ENCODE measurements at places on chromosomes 7 and 10.
A peak's percentile ranks its signal among the peaks of the same experiment; 100 is the strongest.

DNA sequence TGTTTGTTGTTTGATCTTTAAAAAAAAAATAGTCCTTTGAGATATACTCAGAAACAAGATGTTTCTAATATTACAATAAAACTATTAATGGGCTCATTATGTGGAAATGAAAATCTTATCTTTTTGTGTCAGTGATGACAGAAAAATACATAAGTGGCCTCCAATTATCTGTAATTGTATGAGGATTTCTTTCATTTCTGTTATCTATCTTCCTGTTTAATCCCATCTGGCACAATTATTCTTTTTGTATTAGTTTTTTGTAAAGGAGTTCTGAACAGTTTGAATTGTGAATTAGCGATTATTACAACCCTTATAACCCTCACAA is 270.8 kb downstream of the BBS9 start:
- DNase-seq = no peak

DNA sequence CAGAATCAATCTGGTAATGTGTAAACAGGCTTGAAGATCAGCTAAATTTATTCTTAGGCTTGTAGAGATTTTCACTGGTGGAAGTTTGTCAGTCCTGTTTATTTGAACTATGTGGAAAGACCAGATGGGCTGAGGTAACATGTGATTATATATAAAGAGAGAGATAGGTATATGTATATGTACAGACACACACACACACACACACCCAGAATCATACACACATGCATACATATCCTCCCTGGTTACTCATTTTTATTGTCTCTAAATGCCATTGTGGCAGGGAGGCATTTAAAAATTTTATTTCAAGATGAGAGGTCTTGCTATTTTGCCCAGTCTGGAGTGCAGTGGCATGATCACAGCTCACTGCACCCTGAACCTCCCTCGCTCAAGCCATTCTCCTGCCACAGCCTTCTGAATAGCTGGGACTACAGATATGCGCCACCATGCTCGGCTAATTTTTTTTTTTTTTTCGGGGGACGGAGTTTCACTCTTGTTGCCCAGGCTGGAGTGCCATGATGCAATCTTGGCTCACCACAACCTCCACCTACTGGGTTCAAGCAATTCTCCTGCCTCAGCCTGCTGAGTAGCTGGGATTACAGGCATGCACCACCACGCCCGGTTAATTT is 78.1 kb upstream of the CYTH3 start:
- no peak for DNase-seq

GRCh38 chr10:73017955-73018480 is 63.4 kb upstream of the PLA2G12B start:
- no peak for DNase-seq

GRCh38 chr10:986137-986825 is 2.0 kb upstream of the GTPBP4 start:
- DNase-seq = no peak

DNA sequence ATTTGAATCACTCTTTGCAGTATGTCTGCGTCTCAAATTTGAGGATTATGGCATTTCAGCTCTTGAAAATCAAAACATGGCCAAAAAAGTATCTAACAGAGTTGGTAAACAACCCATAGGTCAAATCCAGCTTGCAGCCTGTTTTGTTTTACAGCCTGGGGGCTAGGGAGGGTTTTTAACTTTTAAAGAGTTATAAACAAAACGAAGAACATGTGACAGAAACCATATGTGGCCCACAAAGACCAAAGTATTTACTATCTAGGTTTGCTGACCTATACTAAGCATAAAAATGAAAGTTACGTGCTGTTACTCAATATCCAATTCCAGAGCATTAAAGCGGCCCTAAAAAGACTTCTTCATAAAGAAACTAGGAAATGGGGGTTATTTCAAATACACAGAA is 55.5 kb upstream of the STARD3NL start:
- no peak for DNase-seq

- no peak for DNase-seq
These were observed 11.4 kb downstream of the IRF5 start for GRCh38 chr7:128948976-128949760.

DNA sequence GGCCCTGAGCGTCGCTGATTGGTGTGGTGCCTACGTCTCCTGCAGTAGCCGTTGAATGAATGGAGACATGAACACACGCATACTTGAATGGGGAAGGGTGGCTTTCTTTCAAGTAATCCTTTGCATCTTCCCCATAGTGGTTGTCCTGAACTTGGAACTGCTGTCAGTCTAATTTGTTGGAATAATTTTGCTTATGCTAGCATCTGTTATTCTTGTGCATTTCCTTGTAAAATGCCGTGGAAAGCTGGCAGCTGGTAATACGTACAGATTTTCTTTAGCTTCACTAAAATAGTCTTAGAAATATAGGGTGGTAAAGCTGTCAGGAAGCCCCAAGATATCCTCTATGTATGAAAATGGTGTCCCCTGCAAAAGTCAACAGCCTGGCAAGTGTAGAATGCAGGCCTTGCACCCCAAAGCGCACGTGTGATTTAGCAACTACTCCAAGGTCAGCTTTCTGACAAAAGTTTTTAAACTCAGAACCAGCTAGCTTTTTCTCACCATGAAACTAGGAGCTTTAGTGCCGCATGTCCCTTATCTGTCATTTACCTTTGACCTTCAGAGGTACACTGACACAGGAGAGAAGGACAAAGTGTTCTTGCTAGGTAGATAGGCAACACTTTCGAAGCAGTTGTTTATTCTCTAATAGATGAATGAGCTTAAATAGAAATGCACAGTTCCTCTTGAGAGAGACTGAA is 70.8 kb downstream of the RBM33 start:
- DNase-seq = no peak

DNA sequence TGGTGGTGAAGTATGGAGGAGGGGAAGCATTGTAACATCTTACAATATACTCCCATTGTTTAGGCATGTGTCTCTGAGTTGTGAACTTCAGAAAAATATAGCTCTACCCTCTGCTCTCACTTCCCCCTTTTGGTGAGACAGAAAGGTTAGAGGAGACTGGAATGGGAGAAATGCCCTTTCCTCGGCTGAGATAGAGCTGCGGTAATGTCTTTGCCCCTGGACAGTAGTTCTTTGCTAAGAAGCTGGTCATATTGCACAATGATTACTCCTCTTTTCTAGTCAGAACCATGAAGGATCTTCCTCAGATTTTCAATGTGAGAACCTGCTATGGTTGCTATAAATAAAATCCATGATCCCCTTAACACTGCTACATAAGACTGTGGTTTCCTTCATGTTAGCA is 171.0 kb downstream of the SEM1 start:
- no peak for DNase-seq

DNA sequence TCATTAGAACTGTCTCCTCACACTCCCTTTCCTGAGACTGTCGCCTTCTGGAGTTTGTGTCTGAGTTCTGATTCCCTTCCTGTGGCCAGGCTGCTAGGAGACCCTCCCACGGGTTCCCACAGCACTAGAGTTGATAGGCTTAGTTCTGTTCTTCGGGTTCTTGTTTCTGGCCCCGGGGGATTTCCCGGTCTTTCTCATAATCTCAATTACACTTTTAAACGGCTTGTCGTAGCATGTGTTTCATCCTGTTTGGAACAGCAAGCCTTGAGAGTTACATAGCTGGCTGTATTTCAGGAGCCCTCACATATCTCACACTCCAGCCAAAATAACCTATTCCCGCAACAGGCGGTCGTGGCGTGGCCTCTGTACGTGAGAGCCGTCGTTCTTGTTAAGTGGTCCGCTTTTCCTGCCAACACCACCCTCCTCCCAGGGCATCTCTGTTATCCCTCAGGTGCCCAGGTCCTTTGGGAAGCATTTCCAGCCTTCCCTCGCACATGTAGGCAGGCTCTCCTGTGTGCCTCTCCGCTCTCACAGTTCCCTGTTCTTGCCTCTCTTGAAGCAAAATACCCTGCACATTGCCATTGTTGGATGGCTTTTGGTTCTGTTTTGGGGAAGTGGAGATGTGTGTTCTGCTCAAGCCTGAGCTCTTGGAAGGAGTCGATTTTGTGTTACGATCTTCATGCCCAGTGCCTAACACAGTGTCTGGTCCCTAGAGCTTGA is 46.0 kb downstream of the CDC123 start:
- DNase-seq = no peak

GRCh38 chr7:116727432-116728009 is 55.5 kb downstream of the MET start:
- DNase-seq = no peak

GRCh38 chr7:45122975-45123860 is 11.7 kb upstream of the TBRG4 start:
- no peak for DNase-seq

- no peak for DNase-seq
These were observed at the start of gene ENTPD1 for GRCh38 chr10:95756041-95756761. Gene ENTPD1 (plus strand): TSS chr10:95756163. CDS start chr10:95756240, 77 bp downstream.

GRCh38 chr7:103524042-103524907 is 78.3 kb upstream of the SLC26A5 start:
- no peak for DNase-seq

- no peak for DNase-seq
These were observed 324.3 kb downstream of the DNAJB6 start for GRCh38 chr7:157660971-157661610.

GRCh38 chr7:90119178-90119971 is 34.9 kb upstream of the STEAP1 start:
- DNase-seq = no peak

- no peak for DNase-seq
These were observed 35.8 kb upstream of the SDHAF3 start for GRCh38 chr7:97081521-97082300.

- no peak for DNase-seq
These were observed 54.5 kb upstream of the PFKFB3 start for GRCh38 chr10:6148251-6148701.

DNA sequence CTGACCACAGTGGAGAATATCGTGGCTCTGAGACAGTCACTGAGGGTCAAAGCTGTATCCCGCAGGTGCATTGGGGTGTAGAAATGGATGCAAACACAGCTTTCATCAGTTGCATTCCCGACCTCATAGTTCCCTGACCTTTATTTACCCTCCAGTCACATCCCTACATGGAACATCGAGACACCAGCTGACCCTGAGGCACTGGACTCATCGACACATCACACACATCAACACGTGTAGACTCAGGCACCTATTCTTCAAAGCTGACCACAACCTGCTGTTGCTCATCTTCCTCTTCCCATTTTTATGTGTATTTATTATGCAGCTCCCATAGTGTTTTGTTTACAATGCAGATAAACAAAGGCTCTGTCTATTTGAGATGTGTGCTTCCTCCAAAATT is 396.9 kb upstream of the NRP1 start:
- no peak for DNase-seq

DNA sequence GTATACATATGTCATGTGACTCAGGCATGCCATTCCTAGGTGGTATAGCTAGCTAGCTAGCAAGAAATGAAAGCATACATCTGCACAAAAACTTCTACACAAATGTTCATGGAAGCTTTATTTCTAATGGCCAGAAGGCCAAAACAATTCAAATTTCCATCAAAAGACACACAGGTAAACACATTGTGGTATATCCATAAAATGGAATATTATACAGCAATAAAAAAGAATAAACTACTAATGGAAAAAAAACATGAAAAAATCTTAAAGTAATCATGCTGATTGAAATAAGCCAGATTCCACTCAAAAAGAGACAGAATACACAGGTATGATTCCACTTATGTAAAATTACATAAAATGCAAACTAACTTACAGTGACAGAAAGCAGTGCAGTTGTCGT is 154.3 kb downstream of the MACC1 start:
- DNase-seq = no peak

DNA sequence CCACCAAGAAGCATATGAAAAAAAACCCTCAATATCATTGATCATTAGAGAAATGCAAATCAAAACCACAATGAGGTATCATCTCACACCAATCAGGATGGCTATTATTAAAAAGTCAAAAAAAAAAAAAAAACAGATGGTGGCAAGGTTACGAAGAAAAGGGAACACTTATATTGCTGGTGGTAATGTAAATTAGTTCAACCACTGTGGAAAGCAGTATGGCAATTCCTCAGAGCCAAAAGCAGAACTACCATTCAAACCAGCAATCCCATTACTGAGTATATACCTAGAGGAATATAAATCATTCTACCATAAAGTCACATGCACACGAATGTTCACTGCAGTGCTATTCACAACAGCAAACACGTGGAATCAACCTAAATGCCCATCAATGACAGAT is 46.0 kb downstream of the CNOT4 start:
- DNase-seq = no peak

DNA sequence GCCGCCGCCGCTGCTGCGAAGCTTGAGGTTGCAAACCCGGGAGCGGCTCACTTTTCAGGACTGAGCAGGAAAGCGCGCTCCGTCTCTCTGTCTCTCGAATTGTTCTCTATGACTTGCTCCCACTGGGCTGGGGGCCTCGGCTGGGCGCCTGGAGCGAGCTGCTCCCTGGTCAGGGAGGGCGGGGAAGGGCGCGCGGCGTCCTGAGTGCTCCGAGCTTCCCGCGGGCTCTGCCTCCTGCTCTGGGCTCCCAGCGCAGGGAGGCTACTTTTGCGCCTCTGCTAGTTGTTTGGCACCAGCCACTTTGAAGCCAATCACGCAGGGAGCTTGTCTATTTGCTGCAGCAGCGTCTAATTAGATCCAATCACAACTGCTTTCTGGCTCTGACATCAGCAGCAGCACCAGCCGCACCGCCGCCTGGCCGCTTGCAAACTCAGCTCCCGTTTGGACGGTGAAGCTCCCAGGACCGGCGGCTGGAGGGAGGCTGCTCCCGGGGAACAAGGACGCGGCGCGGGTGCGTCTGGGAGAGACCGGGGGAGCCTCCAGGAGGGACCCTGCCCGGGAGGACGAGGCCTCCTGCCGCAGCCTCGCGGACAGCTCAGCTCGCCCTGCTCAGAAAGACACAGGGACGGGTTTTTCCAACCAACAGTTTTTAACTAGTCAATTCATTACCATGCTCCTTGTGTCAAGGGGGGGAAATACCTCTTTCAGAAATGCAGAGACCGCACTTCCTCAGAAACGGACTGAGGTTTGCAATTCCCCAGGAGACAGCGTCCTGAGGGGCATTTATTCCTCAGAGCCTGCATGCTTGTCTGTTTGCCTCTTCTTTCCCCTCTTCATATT is at the start of gene ADARB2:
Gene ADARB2, minus strand, starts transcription at position 304 of the 840 bp plus-strand sequence.
- no peak for DNase-seq

DNA sequence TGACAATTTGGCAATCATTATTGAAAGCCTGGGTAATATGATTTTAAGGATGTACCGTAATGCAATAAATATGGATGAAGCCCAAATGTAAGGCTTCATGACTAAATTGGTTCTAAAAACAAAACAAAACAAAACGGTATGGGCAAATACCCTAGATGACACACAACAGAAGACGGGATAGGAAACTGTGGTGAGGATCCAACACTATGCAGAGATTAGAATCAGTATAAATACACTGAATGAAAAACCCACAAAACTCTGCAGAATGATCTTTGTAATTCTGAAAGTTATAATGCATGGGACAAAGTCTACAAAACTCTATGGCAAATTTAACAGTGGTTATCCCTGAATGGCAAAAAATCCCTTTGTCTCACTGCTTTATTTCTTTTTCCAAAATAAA is 57.6 kb downstream of the MALSU1 start:
- no peak for DNase-seq

- no peak for DNase-seq
These were observed 110.3 kb downstream of the BMPER start for GRCh38 chr7:34015651-34016050.

DNA sequence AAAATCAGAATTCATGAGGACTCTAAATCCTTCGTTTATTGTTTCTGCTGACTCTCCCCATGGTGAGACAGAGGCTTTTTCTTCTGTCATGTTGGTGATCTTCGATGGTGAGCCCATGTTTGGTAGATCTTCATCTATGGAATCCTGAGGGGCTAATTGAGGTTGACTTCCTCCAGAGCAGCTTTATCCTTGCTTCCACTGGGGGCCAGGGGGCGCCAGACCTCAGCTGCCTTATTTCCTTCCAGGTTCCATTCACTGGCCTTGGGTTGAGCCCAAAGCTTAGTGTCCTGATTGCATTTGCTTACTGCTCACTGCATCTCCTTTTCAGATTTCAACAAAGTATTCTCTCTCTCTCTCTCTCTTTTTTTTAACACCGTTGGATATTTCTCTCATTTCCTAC is 80.7 kb downstream of the GCC1 start:
- peak; percentile 29 for DNase-seq

Measured in hematopoietic multipotent progenitor cell treated with erythropoietin and hydrocortisone succinate and interleukin-3 and kit ligand, for 15 days (in vitro differentiated cells).